ENCODE measurements at places on chromosomes 7 and 10.
A peak's percentile ranks its signal among the peaks of the same experiment; 100 is the strongest.

DNA sequence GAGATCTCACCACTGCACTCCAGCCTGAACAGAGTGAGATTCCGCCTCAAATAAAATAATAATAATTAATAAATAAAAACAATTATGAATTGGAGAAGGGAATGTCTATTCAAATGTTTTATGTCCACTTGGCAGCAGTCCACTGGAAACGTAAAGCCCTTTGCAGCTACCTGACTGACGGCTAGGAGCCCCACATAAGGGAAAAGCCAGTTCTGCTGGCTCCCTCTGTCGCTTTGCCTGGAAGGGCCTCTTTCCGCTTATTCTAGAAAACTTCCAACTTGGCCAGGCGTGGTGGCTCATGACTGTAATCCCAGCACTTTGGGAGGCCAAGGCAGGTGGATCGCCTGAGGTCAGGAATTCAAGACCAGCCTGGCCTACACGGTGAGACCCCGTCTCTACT lies 6.1 kb upstream of the TNS3 start:
- H3K4me3 ChIP-seq, result no peak overlapping the region
- H3K36me3 ChIP-seq, result no peaks in the 10 kb centered on the region

DNA sequence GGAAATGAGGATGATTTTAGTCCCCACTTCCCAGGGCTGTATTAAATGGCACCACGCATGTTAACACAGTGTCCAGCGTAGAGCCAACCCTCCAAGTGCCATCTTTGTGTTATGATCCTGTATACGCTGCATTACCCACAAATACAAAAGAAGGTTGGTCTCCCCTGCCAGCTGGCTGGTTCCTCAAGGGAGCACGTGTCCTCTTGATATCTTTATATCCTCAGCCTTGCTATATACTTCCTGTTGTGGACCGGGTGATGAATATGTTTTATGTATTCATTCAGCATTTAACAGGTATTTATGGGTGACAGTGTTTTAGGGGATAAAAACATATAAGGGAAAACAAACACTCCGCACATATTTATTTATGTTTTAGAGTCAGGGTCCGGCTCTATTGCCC lies 23.2 kb upstream of the PRRT4 start:
- no peak for DNase-seq
- no peak overlapping the region for H3K4me3 ChIP-seq
- no peaks in the 10 kb centered on the region for H3K27me3 ChIP-seq
- H3K27ac ChIP-seq, result no peak overlapping the region
- H3K36me3 ChIP-seq, result no peaks in the 10 kb centered on the region

DNA sequence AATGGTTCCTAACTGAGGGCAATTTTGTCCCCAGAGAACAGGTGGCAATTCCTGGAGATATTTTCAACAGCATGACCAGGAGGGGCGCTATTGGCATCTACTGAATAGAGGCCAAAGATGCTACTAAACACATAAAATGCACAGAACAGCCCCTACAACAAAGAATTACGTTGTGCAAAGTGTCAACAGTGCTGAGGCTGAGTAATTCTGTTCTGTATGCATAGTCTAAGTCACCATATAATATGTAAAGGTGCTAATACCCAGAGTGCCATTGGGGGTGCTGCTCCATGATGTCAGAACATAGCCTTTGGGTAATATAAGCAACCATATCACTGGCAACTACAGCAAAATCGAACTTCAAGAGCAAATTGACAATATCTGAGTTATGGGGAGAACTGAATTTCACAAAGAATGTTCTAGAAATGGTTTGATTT lies 213.3 kb upstream of the PHYHIPL start:
- H3K4me1 ChIP-seq, result no peaks in the 10 kb centered on the region
- H3K27me3 ChIP-seq, result peaks cover 7% of the 10 kb centered on the region
- no peak overlapping the region for H3K4me3 ChIP-seq
- no peak overlapping the region for H3K27ac ChIP-seq
- DNase-seq, result peak; percentile 6

- no peak overlapping the region for H3K4me3 ChIP-seq
- no peaks in the 10 kb centered on the region for H3K27me3 ChIP-seq
- no peaks in the 10 kb centered on the region for H3K36me3 ChIP-seq
- no peak for DNase-seq
These were observed 41.9 kb downstream of the AUTS2 start for GRCh38 chr7:69640216-69640615.

DNA sequence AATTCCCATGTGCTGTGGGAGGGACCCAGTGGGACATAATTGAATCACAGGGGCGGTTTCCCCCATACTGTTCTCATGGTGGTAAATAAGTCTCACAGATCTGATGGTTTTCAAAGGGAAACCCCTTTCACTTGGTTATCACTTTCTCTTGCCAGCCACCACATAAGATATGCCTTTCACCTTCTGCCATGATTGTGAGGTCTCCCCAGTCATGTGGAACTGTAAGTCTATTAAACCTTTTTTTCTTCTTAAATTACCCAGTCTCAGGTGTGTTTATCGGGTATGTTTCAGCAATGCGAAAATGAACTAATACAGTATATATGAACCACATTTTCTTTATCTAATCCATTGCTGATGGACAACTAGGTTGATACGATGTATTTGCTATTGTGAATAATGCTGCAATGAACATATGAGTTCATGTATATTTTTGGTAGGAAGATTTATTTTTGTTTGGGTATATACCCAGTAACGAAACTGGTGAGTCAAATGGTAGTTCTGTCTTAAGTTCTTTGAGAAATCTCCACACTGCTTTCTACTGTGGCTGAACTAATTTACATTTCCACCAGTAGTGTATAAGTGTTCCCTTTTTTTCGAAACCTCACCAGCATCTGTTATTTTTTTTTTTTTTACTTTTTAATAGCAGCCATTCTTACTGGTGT lies 70.0 kb upstream of the HGF start:
- no peak overlapping the region for H3K27ac ChIP-seq
- no peak for DNase-seq
- H3K4me1 ChIP-seq, result no peaks in the 10 kb centered on the region
- H3K27me3 ChIP-seq, result no peaks in the 10 kb centered on the region
- no peak overlapping the region for H3K4me3 ChIP-seq
- no peaks in the 10 kb centered on the region for H3K36me3 ChIP-seq

DNA sequence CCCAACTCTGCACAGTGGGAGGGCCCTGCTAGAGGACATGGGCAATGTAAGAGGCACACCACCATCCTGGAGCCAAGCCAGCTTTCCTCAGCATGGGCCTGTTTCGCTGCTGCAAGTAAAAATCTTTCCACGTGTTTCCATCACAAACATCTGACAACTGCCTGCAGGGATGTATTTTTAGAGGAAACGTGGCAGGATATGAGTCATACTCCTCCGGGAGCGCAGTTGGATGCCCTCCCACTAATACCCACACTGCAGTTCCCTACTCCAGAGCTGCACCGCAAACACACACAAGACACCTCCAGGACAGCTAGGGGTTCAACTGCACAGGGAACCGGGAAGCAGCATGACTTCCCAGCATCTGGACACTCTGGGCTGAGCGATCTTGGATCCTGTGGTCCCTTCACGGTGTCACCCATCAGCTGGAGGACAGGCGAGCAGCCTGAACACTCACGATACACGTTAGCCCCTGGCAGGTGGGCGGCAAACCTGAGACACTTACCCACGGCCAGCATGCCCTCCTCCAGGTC lies 26.1 kb downstream of the PLAC9 start:
- H3K27me3 ChIP-seq, result no peaks in the 10 kb centered on the region
- peaks cover 10% of the 10 kb centered on the region for H3K4me1 ChIP-seq
- no peak overlapping the region for H3K4me3 ChIP-seq
- peaks cover 79% of the 10 kb centered on the region for H3K36me3 ChIP-seq
- no peak for DNase-seq
- H3K27ac ChIP-seq, result peak overlapping the region; percentile 18

DNA sequence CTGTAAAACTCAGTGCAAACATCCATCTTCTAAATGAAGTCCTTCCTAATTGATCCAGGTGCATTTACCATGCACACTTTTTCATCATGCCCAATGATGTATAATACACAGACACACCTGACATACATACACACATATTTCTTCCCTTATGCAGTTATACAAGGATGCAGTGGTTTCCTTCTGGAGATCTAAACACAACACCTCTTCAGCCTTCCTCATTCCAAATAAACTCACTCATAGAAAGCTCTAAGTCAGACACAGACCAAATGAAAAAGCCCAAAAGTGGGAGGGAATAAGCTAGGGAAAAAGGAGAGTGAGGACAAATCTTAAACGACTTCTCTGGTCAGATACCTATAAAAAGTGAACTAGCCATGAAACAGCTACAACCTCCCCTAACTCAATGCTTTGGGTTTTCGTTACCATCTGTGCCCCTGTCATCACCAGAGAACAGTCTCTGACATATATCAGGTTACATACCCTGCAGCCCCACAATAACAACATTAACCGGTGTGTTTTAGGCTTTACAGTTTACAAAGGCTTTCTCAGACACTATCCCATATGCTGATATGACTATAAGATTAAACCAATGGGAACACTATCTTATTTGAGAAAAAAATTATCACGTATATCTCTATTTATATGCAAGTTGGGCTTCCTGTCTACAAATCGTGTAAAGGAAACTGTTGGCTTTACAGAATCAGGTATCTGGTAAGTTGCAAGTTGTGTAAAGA lies 675.2 kb downstream of the PHTF2 start:
- no peaks in the 10 kb centered on the region for H3K36me3 ChIP-seq
- H3K4me1 ChIP-seq, result no peaks in the 10 kb centered on the region
- no peak overlapping the region for H3K4me3 ChIP-seq
- DNase-seq, result no peak
- H3K27me3 ChIP-seq, result no peaks in the 10 kb centered on the region

- no peaks in the 10 kb centered on the region for H3K4me1 ChIP-seq
- DNase-seq, result no peak
- no peaks in the 10 kb centered on the region for H3K36me3 ChIP-seq
- peaks cover 25% of the 10 kb centered on the region for H3K27me3 ChIP-seq
- no peak overlapping the region for H3K4me3 ChIP-seq
These were observed 33.8 kb downstream of the JAKMIP3 start for GRCh38 chr10:132099389-132100090.

DNA sequence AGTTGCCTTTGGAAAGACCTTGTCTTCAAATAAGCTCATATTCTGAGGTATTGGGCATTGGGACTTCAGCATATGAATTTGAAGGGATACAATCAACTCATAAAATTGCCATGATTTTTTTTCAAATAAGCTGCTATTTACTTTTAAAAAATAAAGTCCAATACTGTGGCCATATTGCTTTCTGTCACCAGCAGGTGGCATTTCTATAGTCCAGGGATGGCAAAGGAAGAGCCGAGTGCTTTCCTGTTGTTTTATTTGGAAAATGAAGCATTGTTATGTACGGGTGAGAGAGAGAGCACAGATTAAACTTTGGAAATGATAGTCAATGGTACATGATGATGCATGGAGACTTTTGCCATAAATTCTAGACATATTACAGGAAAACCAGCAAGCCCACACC lies 104.1 kb upstream of the DPP6 start:
- no peaks in the 10 kb centered on the region for H3K36me3 ChIP-seq
- H3K4me3 ChIP-seq, result no peak overlapping the region
- DNase-seq, result no peak
- no peaks in the 10 kb centered on the region for H3K4me1 ChIP-seq
- peaks cover 2% of the 10 kb centered on the region for H3K27me3 ChIP-seq

DNA sequence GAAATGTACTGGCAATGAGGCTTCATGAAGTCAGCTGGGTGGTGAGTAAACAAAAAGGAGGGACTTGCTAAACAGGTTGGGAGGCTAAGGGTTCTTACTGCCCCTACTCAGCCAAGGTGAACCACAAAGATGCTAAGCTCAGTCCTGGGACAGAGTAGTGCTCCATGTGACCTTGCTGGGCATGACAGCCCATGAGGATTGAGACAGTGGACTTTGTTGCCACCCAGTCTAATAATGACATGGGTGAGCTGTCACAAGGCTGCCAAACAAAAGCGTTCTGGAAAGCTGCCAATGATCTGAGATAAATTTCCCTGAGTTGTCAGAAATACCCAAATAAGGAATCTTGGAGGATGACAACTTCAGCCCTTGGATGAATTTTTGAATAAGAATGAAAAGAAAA lies 75.2 kb downstream of the CLEC2L start:
- DNase-seq, result no peak
- H3K4me1 ChIP-seq, result no peaks in the 10 kb centered on the region
- H3K27ac ChIP-seq, result no peak overlapping the region
- no peak overlapping the region for H3K4me3 ChIP-seq
- H3K36me3 ChIP-seq, result peaks cover 26% of the 10 kb centered on the region

DNA sequence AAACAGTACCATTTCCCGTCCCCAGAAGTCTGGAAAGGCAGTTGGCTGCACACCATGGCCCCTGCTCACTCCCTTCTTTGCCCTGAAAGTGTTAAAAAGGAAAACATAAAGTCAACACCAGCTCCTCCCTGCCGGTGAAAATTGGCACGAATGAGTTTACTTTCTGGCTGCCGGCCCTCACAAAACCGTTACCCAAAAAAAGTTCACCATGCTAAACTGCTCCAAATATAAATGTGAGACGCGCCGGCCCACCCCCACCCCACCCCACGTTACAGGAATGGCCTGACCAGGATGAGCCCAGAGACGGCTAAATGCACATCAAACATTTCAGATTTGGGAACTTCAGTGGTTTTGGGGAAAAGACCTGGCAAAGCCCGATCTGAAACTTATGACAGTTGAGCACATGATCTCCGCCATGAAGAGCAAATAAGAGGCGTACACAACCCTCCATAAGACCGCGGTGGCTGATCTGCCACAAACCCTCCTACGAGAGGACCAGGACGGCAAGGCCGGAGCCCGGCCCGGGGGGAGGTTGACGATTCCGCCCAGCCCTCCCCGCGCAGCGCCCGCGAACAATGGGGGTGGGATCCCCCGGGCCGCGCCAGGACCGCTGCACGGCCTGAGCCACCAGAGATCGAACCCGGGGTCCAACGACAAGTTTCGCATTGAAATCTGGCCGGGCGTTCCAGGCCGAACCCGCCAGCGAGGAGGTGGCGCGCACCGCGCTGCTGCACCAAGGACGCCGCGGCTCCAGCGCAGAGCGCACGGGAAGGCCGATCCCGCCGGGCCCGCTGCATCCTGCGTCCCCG lies 952 bp downstream of the DIP2C start:
- peak overlapping the region; percentile 10 for H3K4me3 ChIP-seq
- H3K36me3 ChIP-seq, result no peaks in the 10 kb centered on the region
- peak; percentile 12 for DNase-seq
- peaks cover 43% of the 10 kb centered on the region for H3K27me3 ChIP-seq

- no peak for DNase-seq
- H3K4me1 ChIP-seq, result no peaks in the 10 kb centered on the region
- no peak overlapping the region for H3K27ac ChIP-seq
These were observed 95.2 kb upstream of the TNS3 start for GRCh38 chr7:47677093-47677492.

Data from activated CD4-positive, alpha-beta T cell treated with anti-CD3 and anti-CD28 coated beads for 36 hours (primary cell).